Activated CD4-positive, alpha-beta T cell treated with anti-CD3 and anti-CD28 coated beads, Interleukin-2, amount 10 ng/mL, durations not matched to agents 24 days and 14 days (primary cell): ENCODE measurements at places on chromosomes 12 and 14. TPM values are rescaled to one million over a fixed set of nuclear protein-coding genes. Genes with fewer than 3 reads are reported as not detected.

FAM181A gene
- total RNA-seq, result not detected in 2 replicates

GPRC5D gene
- total RNA-seq, result not detected in 2 replicates

WNT1 gene
- total RNA-seq, result not detected in 2 replicates

GLIPR1L1 gene
- total RNA-seq, result not detected in 2 replicates

SLC25A47 gene
- not detected in 2 replicates for total RNA-seq

ZDHHC22 gene
- not detected in 2 replicates for total RNA-seq

MMP19 gene
- total RNA-seq, result not detected in 2 replicates

NPFF gene
- 0.57 TPM in 1 of 2 replicates, not detected in the other for total RNA-seq

CDKL1 gene
- 4.8 and 5.7 TPM in 2 replicates for total RNA-seq

PPFIBP1 gene
- total RNA-seq, result 29.0 and 32.0 TPM in 2 replicates

KERA gene
- total RNA-seq, result not detected in 2 replicates
